ENCODE measurements at places on chromosomes 6 and 20.

- no peak for DNase-seq
These were observed 55.6 kb downstream of the EZR start for GRCh38 chr6:158763434-158764182.

GRCh38 chr6:39113788-39114187, 1.2 kb downstream of the SAYSD1 start:
- DNase-seq, result no peak

DNA sequence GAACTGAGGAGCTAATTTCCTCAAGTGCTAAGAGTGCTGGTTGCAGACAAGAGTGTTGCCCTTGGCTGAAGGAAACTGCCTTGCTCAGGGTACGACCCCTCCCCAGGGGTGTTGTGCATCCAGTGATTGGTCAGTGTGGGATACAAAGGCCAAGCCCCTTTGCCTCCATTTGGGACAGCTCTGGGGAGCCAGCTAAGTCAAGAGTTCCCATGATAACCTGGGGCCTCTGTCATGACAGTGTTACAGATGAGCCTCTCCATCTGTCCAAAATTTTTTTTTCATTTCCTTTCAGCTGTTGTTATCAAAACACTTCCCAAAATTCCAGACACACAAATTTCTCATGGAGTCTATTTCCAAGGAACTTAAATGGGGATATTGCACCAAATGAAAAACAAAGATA, 93.3 kb downstream of the HS3ST5 start:
- no peak for DNase-seq

DNA sequence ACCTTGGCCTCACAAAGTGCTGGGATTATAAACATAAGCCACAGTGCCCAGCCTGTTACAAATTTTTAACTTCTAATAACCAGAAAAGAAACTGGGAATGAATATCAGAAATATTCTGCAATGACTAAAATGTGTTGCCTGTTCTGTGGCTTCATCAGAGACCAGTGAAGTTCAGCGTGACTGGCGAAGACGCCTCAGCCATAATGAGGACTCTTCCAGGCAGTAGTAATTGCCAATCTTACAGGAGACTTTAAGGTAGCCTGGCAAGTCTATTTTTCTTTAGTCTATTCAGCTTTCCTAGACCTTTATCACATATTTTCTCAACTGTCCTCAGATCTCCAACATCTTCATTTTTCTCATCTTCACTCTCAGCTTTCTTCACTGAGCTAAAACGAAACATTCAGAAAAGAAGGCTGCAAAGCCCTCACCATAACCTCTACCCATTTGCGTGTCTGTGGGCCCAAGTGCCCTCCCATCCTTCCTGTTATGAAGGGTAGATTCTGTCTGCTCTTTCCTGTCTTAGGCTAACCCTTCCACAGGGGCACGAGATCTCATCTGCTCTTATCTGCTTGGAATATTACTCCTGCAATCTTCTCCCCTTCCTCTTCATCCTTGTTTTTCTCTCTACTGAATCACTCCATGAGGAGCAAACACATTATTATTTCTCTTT, 42.0 kb upstream of the OLIG3 start:
- no peak for DNase-seq

DNA sequence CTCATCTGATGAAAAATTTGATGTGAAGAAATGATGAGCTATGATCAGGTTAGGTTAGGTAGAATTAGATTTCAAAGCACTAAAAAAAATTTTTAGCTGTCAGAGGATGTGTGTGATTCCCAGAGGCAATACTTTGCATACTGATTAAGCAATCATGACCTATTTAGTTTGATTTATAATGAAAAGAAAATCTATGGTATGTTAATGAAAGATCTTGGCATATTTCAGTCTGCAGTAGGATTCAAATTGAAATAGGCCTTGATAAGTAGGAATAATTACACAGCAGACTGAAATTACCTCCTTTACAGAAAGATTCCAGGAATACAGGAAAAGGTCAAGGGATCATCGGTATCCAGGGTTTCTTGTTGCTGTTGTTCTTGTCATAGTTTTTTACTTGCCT, 69.3 kb downstream of the HDDC2 start:
- DNase-seq, result no peak

- DNase-seq, result no peak
These were observed 39.0 kb upstream of the SUPT3H start for GRCh38 chr6:45416700-45417099.

GRCh38 chr20:4104842-4105241, 89.5 kb upstream of the RNF24 start:
- no peak for DNase-seq

- no peak for DNase-seq
These were observed 41.5 kb upstream of the FAM83B start for GRCh38 chr6:54805077-54805476.

DNA sequence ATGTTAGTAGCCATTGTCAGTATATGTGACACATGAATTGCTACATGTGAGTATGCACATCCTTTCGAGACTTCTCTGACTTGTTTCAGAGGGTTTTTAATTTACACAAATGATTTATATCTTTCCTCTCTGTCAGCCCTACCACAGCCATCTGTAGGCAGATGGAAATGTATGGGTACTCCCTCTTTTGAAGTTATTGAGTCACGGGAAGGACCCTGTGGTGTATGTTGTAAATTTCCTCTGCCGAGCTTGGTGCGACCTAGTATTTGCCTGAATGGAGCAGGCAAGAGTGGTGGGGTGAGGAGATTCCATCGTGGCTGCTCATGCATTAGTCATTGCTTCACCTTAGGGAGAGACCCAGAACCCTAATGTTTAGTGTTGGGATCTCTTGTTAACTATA, 171.9 kb downstream of the JARID2 start:
- no peak for DNase-seq

DNA sequence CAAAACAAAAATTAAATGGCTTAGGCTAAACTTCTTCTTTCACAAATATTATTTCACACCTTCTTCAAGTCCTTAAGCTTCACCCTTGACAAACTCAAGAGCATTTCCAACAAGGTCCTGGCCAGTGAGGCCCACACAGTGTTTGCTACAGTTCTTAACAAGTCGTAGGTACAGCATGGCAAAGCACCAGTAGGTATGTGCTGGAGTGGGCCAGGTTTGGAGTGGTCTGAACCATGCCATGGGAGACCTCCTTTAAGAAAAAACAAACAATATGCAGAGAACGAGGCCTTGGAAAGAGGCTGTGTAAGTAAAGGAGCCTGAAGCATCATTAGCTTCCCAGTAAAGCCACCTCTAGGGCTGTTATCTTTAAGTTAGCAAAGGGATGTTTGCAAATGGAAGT, 154.3 kb upstream of the SNX9 start:
- no peak for DNase-seq

DNA sequence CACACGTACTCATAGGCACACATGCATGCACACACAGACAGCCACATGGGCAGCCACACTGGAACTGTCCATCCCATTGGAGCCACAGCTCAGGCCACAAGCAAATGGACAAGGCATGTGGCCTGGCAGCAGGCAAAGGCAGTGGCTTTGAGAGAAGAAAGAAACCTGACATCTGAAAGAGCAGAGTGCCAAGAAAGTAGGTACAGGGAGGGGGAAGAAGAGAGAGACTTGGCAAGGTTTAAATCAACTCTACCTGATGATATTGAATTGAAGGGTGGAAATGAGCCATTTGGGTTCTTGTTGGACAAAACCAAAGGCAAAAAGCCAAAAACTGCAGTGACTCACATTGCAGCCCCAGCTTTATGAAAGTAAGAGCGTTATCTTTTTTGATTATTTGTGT, 142.7 kb downstream of the PCSK2 start:
- no peak for DNase-seq

DNA sequence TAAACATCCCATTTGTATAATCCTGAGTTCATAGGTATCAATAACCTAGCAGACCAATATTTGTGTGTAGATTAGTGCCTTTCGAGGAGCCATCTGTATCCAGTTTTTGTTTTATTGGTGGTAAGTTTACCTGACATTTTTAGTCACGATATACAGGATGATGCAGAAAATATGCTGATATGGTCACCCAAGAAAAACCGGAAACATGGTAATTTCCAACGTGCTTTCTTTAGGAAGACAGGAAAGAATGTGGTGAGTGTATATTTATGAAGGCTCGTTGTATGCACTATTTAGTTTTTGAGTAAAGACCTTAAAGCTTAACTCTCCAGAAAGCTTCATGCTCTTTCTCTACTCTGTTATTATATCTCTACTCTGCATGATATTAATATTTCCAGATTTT, 180.2 kb upstream of the PHACTR1 start:
- DNase-seq, result no peak

- DNase-seq, result no peak
These were observed 56.0 kb downstream of the APCDD1L start for GRCh38 chr20:58459058-58459750.

GRCh38 chr6:45737331-45738056, 278.2 kb downstream of the CLIC5 start:
- DNase-seq, result peak; percentile 66

DNA sequence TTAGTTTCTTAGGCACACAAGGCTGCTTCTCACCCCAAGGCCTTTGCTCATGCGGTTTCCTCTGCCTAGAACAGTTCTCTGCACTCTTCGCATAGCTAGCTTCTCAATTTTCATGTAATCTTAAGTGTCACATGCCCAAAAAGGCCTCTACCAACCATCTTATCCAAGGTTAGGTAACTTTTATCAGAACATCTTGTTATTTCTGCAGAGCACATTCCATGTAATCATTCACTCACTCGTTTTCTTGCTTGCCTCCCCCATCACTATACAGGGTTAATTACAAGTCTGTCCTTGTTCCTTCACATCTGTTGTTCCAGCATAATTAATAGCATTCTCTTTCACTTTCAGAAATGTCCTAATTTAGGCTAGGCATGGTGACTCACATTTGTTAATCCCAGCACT, 53.8 kb downstream of the NCOA6 start:
- no peak for DNase-seq

DNA sequence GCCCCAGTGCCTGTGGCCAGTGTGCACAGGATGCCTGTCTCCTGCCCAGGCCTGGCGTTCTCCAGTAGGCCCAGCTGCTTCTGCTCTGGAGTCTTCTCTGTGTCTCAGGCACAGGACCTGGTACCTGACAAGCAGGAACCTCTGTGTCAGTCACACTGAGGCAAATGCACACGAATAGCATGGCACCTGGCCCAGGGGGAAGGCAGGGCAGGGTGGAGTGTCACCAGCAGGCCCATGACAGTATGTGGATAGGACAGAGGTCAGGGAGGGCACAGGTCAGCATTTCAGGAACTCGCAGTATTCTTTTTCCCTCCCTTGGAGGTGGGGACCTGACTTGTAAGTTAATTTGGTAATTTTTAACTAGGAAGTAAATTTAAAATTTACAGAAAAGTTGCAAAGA, 5.6 kb downstream of the PSMG4 start:
- no peak for DNase-seq

GRCh38 chr6:157023958-157024357, 246.8 kb downstream of the ARID1B start:
- DNase-seq, result no peak

DNA sequence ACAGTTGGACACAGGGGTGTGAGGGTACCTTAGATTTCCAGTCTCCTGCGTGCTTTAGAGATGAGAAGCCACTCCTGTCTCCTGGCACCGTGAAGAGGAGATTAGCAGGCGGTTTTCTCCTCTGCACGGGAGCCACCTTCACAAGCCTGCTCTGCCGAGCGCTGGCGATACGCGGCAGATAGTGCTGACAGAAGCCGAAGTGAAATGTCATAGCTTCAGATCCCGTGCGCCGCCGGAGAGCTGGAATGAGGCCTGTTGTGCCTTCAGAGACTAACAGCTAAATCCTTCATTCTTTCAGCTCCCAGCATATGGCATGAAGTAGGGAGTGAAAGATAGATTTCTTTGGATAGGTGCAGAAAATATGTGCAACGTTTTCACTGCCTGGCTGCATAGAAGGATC, 371.0 kb downstream of the TAF4 start:
- DNase-seq, result peak; percentile 25

DNA sequence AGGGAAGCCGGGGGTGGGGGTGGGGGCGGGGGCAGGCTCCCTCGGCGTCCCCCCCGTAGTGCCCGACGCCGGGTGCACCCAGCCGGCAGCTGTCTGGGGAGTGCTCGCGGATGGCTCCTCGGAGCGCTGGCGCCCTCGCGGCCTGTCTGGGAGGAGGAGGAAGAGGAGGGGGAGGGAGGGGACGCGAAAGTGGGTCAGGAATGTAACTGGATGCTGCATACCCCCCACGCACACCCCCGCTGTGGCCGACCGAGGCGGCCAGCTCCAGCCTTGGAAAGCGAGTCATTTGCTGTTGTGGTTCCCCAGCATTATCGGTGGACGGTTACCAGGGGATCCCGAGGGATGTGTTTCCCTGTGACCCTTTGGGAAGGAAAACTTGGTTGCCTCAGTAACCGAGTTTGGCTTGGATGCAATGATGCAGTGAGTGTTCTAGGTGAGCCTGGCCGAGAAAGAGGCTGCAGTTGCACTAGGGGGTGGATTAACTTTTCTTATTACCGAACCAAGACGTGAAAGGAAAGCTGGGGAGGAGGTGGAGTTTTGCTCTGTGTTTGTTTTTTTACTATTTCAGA, 55.2 kb upstream of the RREB1 start:
- peak; percentile 55 for DNase-seq
